ENCODE measurements at places on chromosomes 7 and 10.

DNA sequence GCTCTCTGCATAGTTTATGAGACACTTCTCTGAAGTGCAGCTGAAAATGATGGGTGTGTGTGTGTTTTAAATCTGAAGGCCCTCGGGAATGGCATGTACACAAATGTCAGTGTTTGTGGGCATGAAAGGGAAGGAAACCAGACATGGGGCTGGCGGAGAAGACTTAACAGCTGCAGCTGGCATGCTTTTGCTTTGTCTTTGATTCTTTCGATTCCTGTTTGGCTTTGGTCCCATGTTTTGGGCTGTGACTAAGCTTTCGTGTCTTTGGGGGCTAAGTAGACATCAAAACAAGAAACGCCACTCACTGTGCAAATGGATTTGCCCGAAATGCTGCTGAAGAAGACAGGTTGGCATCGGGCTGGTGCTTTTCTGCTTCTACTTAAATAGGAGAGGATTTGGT lies 179.3 kb downstream of the PFKFB3 start:
- DNase-seq, result peak; percentile 46

- DNase-seq, result no peak
These were observed 36.1 kb downstream of the UBTD1 start for GRCh38 chr10:97534746-97535367.

DNA sequence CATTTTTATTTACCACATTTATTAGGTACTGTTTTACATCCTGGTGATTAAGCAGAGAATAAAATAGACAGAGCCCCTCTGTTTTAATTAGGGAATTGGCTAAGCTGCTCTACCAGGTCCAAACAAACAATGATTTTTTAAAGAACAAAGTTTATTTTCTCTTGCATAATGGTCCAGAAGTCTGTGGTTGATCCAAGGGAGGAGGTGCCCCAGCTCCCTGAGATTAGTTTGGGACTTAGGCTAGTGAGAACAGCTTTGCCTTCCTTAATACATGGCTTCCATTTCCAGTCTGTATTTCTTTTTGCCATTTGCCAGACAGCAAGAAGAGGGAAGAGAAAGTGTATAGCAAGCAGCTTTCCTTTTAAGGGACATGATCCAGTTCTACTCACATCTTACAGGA lies 2.9 kb upstream of the MIOS start:
- no peak for DNase-seq

DNA sequence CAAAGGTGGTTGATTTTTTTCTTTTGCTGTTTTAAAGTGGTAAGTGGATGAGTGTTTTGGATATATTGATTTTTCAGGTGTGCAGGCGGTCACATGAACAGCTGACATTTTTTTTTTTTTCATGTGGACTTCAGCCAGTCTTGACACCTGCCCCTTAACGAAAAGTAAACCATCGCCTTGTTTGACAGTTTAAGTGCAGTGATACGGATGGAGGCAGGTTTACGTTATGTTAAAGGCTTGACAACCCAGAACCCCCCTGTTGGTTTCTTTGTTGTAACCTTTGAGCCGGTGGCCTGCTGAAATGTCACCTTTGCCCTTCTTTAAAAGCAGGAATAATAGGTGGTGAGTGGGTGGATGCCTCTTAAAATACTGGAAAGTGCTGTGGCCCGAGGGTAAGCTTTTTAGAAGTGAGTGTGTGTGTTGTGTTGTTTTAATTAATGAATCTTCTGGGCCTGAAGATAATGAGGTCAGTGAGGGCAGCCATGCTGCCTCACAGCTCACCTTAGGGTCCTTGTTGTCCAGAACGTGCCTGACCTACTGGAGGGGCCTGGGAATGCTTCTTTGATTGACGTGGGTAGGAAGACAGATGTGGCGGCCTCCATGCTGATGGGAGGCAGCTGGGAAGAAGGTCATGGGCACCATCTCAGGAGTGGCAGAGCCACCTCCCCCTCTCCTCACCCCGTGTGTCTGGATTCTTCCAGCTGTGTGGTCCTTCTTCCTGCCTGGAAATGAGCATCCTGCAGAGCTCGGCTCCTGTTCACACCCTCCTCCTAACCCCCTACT lies 69.8 kb downstream of the TCF7L2 start:
- no peak for DNase-seq

- DNase-seq, result no peak
These were observed 461.9 kb downstream of the PLXNA4 start for GRCh38 chr7:132114411-132114810.

DNA sequence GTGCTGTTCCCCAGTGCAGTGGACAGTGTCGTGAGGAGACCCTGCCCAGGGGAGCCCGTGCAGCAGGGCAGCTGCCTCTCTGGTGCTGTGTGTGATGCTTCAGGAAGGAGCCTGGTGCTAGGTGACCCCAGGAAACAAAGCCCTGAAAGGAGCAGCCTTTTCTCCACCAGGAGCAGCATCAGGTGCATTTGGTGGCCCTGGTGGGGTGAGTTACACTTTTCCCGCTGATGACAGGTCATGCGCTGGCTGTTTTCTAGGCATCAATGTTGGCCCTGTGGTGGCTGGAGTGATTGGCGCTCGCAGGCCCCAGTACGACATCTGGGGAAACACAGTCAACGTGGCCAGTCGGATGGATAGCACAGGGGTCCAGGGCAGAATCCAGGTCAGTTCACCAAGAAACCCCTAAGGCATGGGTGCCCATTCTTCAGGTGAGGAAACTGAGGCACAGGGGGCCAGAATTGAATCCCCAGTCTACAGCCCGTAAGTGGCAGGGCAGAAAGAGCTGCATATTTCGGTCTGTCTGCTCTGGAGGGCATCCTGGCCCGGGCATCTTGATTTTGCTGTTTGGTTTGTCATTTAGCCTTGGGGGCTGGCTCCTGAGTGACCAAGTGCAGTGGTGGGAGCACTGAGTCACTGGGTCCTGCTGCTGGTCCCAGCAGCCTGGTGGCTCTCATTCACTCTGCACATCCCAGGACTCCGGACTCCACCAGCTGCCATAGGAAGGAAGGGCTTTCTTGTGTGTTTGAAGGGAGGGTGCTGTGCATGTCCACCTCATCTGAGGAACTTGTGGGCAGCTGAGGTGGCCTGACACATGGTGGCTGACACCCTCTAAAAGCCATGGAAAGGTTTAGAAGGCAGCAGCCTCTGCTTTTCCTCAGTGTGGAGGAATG lies 136.3 kb downstream of the ADCY1 start:
- no peak for DNase-seq

DNA sequence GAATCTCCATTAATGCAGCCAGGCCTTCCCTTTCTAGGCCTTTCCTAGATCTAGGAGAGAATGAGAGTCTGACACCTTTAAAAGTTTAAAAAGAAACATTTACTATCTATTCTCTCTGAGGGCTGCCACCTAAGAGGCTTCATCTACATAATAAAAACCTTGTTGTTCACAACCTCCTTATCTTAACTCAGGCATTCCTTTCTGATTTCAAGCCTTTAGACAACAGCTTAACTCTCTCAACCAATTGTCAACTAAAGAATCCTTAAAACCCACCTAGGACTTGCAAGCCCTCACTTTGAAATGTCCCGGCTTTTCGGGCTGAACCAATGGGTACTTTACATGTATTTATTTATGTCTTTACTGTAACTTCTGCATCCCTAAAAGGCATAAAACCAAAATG lies 64.3 kb upstream of the RET start:
- DNase-seq, result no peak

DNA sequence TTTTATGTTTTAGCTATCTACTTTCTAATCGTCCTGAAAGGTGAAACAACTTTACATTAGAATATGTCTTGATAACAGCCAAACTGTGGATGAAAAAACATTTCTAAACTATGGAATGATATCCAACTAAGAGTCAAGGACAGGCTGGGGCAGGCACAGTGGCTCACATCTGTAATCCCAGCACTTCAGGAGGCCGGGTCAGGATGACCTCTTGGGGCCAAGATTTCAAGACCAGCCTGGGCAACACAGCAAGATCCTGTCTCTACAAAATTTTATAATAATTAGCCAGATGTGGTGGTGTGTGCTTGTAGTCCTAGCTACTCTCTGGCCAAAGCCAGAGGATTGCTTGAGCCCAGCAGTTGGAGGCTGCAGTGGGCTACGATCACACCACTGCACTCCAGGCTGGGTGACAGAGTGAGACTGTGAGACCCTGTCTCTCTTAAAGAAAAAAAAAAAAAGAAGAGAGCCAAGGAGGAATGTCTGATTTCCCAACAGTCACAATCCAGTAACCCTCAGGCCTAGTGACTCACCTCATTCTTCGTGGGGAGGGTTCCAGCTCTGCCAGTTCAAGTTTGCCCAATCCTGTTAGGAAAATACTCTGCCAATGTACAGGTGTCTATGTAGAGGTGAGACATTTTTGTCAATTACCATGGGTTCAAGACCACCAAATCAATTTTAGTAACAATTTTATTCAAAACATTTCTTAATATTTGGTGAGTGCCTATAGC lies 14.6 kb upstream of the FZD1 start:
- no peak for DNase-seq

GRCh38 chr7:76282344-76283253 lies 19.9 kb upstream of the HSPB1 start:
- DNase-seq, result no peak

- peak; percentile 59 for DNase-seq
These were observed 115.5 kb downstream of the LSMEM1 start for GRCh38 chr7:112596260-112596659.

DNA sequence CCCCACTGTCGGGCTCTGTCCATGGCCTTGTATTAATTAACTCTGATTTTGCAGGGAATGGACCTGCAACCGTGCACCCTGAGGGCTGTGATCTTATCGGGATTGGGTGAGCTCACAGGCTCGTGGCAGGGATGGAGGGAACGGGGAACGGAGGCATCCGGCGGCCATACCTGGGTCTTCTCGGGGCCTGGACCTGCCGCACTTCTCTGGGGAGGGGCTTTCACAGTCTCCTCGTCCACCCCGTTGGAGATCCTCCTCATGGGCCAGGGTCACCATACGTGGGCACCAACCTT lies 57.5 kb upstream of the SHH start:
- DNase-seq, result no peak

DNA sequence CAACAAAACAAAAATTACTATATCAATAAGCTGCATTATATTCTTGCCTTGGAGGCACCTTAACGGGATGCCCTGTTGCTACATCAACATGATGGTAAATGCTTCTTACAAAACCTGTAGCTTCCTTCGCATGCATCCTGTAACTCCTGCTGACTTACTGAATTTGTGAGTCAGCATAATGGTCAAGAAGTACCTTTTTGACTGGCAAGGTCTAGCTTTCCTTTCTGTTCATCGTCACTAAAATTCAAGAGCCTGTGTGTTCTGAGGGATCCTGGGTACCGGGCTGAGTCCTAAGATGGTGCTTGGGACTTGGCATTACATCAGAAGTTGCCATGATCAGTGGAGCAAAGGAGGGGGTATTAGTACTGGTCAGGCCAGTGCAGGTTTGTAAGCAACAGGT lies 4.9 kb downstream of the PFKFB3 start:
- no peak for DNase-seq

DNA sequence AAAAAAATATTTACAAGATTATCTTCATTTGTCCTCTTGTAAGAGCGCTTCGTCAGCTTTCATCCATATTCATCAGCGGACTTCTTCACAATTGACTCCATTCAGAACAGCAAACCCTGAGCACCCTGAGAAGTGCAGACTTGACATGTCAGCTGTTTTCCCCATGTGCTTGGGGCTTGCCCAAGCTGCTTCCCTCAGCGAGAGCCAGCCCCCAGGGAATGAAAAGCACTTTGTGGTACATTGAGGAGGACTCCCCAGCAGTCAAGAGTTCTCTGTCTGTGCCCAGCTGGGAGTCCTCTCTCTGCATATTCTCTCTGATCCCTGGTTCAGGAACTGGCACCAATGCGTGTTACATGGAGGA lies 22.7 kb downstream of the HKDC1 start:
- DNase-seq, result no peak

DNA sequence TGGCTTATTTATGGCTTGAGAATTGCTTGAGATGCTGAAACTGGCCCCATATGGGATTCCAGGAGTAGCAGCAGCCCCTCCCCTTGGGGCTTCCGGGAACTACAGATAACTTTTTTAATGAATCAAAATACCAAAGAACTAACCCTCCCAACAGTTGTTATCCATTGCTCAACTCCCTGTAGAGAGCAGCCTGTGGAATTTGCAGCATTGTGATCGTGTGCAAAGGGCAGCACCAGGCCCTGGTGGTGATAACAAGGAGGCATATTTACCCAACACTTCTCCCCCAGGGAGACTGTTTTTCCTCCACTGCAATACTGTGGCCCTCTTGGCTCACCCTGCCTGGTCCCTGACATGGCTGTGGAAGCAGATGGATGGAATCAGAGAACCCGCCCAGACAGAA lies 196.2 kb downstream of the PLXNA4 start:
- DNase-seq, result no peak

DNA sequence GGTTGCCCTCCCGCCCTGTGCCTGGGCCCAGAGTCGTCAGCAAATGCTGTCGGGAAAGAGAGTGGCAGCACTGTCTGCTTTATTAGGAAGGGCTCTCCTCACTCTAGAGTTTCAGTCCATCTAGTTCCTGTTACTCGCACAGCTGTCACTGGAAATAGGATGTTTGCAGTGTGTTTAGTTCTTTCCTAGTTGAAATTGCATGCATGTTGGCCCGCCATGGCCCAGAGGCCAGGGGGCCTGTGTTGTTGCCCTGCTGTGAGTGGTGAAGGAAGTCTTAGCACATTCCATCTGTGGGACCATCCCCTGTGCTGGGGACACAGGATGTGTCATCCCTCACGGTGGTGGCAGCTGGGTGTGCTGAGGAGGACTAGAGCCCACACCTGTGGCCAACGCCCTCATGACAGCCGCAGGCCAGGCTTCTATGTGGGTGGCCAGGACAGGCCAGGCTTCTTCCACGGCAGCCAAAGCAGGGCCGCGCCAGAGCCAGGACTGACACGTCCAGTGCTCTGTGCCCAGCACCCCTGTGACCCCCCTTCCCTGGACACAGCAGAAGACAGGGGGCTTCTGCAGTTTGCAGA lies 45.4 kb downstream of the ZNF467 start:
- DNase-seq, result no peak

DNA sequence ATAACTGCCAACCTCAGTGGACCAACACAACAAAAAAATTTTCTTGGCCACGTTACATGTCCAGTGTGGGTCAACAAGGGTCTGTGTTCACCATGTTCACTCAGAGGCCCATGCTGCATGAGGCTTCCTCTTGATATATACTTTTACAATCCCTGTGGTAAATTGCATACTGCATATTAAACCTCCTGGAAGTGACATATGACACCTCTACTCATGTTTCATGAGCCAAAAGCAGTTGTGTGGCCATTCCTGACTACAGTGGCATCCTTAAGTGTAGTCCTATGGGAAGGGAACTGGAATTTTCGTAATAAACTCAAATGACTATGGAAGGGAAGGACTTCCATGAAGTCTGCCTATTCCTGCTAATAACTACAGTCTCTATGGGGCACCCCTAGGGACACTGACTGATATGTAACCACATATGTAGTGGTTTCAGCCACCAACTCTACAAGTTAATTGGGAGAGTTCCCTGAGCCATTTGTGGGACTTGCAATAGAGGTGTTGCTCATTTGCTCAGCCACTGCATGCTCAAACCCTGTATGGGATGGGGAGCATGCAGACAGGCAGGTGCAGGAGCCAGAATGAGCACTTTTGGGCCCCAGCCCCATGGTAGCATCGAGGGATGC lies 9.7 kb downstream of the DYNC1I1 start:
- DNase-seq, result no peak

- no peak for DNase-seq
These were observed 610.2 kb downstream of the AUTS2 start for GRCh38 chr7:70208236-70209063.

GRCh38 chr7:17057143-17057509 lies 175.3 kb upstream of the AGR3 start:
- DNase-seq, result no peak
